ENCODE measurements at places on chromosomes 3 and 15.

DNA sequence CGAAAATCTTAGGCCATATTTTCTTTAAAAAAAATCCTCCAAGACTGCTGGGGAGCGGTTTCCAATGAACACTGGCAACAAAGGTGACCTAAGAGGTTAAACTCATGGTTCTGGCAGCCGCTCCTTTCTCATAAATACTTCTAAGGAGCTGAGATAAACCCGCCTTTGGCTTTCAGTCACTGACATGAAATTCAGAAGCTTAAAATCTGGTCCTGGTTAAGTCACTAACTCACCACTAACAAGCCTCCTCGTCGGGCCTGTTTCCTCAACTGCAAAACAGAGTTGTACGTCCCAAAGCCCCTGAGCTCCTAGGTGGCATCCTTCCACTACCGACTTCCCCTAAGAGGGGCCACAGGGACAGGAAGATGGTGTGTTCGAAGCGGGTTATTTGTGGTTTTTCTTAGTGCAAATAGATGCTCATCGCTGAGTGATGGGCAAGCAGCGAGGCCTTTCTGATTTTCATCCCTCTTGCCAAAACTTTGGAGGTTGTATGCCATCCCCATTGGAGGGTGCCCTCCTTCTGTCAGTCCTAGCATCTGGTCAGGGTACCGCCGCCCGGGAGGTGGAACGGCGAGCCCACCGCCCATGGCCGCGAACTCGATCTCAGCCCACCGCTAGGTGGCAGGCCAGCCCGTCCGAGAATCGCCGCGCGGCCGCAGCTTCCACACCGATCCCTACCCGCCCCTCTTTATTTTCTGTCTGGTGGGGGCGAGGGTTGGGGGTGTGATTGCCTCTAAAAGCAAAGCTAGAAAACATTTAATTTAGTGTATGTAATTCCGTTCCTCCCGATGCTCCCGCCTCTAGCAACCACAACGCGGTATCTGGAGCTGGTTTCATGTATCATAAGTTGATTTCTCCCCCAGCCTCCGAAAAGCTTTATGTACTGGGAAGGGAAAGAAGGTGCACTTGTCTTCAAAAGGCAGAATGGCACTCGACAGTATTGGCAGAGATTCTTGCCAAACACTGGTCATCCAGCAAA lies 4.6 kb downstream of the BCL6 start:
- no peak for DNase-seq

DNA sequence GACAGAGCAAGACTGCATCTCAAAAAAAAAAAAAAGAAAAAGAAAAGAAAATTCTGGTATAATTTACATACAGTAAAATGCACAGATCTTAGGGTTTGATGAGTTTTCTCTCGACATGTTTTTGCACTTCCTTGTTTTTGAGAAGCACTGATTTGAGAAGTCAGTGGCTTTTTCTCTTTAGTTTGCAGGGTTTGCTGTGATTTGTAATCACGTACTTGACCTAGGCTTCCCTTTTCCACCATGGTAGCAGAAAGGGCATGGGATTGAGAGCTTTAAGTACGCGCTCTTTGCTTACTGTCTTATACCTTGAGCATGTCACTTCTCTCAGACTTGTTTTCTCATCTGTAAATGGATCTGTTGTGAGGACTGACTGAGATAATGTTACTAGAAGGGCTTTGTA lies 4.1 kb downstream of the VHL start:
- no peak for DNase-seq

DNA sequence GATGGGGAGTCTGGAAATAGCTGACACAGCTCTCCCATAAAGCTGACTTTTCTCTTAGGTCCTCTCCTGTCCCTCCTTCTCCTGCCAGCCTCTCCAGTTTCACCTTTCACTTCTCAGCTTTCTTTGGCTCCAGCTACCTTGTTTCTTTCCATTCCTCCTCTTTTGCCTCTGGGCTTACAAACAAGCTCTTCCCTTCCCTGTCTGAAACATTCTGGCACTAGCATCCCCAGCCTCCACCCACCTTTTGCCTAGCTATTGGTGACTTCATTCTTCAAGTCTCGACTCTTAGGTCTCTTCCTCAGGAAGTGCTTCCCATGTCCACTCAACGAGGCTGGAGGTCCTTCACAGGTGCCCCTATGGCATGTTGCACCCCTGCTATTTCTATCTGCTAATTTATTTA lies 20.5 kb upstream of the AVEN start:
- no peak for DNase-seq

DNA sequence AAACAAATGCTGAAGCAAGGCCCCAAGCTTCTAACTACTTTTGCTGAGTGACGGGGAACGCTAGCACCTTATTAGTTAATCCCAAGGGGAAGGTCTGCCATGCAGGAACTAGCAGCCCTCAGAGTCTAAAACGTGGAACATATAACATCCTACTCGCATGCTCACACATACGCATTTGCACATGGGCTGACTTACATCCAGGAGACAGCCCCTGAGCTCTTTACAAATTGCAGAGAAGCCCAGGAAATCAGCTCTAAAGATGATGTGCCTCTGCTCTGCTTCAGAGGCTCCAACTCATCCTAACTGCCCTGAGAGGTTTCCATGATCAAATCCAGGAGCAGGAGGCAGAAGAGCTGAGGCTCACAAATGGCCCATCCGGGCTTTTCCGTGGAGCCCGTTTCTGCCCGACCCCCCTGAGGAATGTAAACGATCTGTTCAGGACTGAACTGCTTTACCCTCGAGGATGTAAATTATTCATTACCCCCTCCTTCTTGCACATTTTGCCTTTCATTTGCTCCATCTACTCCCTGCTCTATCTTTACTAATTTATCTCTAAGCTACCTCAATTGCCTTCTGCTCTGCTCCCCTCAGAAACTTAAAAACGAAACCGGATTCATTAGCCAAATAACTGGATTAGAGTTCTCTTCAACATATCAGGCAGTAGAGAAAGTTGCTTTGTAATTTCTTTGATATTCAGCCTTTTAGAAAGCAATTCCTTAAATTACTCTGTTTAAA lies 141.9 kb upstream of the CCDC54 start:
- DNase-seq: no peak
